Esophagus mucosa (tissue), 1 donor: ENCODE measurements at places on chromosomes 6 and 20.
A peak's percentile ranks its signal among the peaks of the same experiment; 100 is the strongest.

- no peak for ATAC-seq
Observed at GRCh38 chr20:21496452-21496851, 17.4 kb downstream of the NKX2-2 start.

- no peak for ATAC-seq
Observed at GRCh38 chr6:144585217-144585814, 300.2 kb downstream of the UTRN start.

DNA sequence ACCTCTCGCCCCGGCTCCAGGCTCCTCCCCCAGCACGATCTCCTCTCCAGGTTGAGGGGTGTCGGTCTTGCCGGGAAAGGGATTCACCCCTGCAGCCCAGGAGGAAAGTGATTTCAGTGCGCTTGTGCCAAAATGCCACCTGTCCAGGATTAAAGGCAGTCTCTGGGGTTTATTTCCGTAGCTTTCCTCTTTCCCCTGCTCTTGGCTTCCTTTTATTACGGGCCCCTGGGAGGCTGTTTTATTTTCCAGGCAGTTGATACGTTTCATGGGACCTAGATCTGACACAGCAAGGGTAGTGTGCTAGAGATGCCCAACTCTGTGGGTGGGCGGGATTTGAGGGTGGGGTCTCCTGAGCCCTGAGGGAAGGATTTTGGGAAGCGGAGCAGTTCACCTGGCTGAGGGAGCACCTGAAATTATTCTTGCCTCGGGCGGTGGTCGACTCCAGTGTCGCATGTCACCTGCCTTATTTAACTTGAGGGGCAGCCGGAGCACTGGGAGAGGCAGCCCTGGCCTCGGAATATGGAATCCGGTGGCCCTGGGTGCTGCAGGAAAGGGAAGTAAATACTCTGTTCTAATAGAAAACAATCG is 9.5 kb upstream of the NKX2-2 start:
- ATAC-seq, result no peak

- ATAC-seq, result no peak
Observed at GRCh38 chr20:37108676-37109075, 12.9 kb upstream of the RBL1 start.

- no peak for ATAC-seq
Observed at GRCh38 chr6:70059039-70059719, 192.8 kb downstream of the COL19A1 start.

DNA sequence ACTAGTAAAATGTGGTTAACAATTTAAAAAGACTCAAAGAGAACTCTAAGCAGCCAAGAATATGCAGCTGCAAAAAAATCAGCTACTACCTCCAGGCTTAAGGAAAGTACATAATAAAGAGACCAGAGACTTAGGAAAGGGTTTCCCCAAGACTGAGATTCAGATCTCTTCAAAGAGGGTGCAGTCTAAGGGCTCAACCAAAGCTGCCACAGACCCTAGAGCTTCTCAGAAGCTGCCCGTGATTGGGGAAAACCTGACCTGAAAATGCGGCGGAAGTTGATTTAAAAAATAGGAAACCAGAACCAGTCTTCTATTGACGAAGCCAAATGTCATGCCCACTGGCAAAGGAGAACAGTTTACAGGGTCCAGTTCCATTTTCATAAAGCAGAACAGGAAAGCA is 516.8 kb upstream of the MARCKS start:
- no peak for ATAC-seq

DNA sequence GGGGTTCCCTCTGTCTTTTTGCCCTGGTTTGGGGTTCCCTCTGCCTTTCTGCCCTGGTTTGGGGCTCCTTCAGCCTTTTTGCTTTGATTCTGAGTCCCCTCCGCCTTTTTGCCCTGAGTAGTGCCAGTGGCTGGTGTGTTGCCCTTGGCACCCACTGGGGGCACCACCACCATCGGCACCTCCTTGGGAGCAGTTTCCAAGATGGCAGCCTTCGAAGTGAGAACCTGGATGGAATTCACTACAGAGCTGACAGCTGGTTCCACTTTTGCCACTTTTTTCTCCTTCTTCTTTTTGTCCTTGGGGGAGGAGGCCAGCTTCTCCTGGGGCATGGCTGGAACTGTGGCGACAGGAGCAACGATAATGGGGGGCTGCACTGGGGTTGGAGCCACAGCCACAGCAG is 22.2 kb downstream of the RRBP1 start:
- ATAC-seq, result no peak

DNA sequence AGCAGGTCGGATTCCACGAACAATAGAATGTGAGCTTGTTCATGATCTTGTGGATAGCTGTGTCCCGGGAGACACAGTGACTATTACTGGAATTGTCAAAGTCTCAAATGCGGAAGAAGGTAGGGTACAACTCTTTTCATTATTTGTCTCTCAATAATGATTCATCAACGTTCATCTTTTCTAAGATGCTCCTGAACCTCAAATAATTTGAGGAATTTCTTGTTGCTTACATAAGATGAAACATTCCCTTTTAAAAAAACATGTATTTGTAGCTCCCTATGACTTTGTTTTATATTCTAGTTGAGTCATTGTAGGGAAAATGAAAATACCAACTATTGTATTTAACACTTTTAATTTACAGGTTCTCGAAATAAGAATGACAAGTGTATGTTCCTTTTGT is 17.0 kb downstream of the MCM8 start:
- no peak for ATAC-seq

GRCh38 chr6:125932451-125932795 is 24.1 kb upstream of the HINT3 start:
- ATAC-seq, result no peak

DNA sequence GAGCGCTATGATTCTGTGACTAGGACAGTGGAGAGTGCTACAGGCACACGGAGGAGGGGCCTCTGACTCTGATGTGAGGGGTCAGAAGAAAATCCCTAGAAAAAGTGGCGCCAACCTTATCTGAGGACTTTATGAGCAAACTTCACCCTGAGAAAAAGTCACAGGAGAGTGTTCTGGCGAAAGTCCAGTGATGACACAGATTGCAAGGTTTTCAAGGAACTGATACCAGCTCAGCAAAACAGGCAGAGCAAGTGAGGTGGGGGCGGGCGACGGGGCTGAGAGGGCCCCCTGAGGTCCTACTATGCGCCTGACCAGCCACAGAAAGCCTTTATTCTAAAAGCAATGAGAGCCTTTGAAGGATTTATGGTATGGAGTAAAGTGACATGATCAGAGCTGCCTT is 73.3 kb downstream of the SLC22A23 start:
- no peak for ATAC-seq

DNA sequence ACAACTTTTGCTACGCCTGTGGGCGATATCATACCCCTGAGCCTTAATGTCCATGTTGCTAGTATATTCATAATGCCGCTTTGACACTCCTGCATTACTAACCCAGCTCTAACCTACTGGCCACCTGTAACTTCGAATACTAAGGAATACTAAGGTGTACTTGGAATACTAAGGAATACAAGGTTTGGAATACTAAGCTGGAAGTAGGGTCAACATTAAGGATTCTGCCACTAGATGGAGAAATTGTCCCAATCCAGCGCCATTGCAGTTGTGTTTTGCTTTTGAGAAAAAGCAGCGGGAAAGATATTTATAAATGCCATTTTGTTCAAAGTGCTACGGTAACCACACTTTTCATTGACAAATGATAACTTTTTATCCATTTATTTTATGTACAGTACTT is 10.7 kb downstream of the TBXT start:
- ATAC-seq, result no peak

DNA sequence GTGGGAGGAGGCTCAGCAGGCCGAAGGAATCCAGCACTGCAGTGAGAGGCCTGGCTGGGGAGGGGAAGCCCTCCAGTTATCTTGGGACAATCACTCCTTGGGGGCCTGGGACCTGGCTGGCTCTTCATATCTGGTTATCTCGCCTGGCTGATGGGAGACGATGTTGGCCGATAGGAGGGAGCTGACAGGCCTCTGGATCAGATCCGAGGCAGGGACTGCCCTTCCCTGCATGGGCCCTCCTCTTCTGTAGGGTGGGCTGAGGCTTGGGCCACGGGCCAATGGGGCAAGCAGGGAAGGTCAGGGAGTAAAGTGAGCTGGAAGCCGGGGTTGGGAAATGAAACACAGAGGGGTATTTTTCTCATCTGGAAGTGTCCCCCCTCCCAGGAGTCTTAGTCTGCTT is 25.2 kb downstream of the MANBAL start:
- no peak for ATAC-seq

DNA sequence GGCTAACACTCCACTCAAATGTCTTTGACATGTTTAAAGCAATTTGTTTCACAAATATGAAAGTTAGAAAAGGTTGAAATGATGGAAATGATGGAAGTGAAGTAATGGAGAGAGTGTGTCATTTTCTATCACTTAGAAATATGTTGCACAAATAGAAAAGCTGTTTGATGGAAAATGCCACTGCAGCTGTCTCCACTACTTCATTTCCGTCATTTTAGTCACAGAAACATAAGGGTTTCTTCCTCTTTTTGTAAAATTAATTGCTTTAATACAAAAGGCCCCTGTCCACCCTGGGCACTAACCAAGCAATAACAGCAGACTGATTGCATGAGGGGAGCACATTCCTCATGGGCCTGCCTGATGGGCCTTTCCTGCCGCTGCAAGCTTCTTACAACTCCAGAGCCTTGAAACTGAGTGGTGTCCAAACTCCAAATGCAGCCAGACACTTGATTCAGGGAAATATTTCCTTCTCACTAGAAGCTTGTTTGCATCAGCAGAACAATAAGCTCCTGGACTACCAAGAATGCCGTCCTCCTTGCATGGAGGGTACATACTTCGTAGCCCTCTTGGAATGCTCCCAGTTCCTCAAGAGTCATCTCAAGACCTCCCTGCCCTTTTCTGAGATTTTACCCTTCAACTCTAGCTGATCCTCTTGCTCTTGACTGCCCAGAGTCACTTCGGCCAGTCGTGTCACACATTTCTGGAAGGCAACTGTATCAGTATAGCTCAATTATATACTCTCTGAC is 36.1 kb downstream of the F13A1 start:
- ATAC-seq, result no peak

GRCh38 chr6:51960419-51960818 is 127.0 kb downstream of the PKHD1 start:
- no peak for ATAC-seq

- ATAC-seq, result no peak
Observed at GRCh38 chr6:129621252-129621651, 88.7 kb downstream of the ARHGAP18 start.

GRCh38 chr20:24872291-24873024 is 76.6 kb upstream of the CST7 start:
- ATAC-seq, result no peak

DNA sequence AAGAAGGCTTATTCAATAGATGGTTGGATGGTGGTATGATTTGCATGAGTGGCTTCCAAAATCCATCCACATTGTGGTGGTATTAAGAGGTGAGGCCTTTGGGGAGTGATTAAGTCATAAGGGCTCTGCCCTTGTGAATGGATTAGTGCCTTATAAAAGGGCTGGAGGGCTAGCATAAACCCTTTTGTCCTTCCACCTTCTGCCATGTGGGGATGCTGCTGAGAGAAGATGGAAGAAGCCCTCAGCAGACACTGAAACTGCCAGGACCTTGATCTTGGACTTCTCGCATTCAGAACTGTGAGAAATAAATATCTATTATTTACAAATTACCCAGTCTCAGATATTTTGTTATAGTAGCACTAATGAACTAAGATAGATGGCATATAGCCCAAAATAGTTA is 27.8 kb upstream of the SRPK1 start:
- ATAC-seq, result no peak

DNA sequence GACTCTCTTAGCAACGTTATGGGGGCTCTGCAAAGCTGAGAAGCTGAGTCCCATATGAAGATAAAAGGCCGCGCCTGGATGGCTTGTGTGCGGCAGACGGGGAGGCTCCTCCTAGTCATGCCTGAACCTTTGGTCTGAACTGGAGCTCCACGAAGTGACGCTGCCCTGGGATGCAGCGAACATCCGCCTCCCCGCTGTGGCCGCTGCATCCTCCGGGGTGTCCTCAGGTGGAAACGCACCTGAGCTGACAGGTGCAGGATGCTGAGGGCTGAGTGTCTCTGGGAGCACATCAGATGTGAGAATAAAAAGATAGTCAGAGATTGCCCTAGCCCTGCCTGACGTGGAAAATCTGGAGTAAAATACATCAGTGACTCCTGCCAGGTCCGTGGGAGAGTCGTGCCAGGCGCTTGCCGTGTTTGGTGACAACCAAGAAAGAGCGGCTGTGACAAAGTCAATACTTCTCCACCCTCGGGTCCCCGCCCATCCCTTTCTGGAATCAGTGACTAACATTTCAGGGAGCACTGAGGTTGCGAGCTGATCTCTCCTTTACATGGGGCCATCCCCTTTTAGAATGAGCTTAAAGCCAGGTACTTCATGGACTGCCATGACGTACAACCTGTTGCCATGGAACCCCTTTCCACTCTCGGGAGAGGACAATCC is 162.8 kb upstream of the AFDN start:
- peak; percentile 26 for ATAC-seq

- ATAC-seq, result no peak
Observed at GRCh38 chr20:46915575-46916257, 21.1 kb downstream of the EYA2 start.

GRCh38 chr6:85134172-85134571 is 315.7 kb upstream of the NT5E start:
- ATAC-seq, result no peak

GRCh38 chr6:87600576-87600975 is 10.6 kb downstream of the ORC3 start:
- no peak for ATAC-seq

GRCh38 chr20:23915844-23916243 is 36.3 kb upstream of the CST5 start:
- no peak for ATAC-seq

DNA sequence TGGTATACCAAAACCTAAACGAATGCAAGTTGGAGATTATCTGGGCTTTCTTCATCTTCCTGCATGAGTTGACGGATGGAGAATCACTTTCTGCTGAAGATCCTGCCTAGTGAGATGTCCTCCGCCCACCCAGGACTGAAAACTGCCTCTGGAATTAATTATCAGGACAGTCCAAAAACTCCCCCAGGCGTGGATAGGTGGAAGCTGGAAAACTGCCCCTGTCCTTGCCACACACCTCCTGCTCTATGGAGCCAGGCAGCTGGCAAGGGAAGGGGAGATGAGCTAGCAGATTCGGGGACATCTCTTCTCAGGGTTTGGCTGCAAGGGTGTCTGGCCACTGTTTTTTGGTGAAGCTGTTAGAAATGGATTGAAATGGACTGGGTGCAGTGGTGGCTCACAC is 89.3 kb upstream of the ZNFX1 start:
- no peak for ATAC-seq

GRCh38 chr6:13425270-13425873 is 62.0 kb downstream of the GFOD1 start:
- ATAC-seq, result no peak

DNA sequence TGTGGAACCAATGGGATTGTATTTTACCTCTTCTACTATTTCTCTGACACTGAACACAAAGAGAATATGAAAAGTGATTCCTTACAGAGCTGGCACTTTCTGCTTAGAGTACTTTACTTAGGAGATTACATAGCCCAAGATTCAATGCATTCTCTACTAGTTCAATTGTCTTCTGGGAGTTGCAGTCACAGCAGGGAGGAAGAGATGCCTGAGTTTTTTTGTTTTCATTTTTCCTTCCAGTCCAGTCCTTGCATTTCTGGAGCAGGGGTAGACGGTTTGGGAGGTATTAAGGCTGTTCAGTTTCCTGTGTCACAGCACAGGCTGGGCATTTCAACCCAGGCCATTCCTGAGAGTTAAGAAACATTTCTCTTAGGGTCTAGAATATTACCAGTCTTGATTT is 42.0 kb upstream of the SLC2A12 start:
- no peak for ATAC-seq
